ENCODE measurements at places on chromosomes 12 and 14.

DNA sequence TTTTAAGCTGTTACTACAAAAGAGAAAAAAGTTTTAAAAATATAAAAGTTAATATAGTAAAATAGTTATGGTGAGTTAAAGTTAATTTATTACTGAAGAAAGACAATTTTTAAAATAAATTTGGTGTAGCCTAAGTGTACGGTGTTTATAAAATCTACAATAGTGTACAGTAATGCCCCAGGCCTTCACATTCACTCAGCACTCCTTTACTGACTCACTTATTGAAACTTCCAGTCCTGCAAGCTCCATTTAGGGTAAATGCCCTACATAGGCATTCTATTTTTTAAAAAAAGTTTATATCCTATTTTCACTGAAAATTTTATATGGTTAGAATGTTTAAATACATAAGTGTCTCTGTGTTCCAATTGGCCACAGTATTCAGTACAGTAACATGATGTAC is 769.5 kb upstream of the NOVA1 start:
- DNase-seq = no peak

DNA sequence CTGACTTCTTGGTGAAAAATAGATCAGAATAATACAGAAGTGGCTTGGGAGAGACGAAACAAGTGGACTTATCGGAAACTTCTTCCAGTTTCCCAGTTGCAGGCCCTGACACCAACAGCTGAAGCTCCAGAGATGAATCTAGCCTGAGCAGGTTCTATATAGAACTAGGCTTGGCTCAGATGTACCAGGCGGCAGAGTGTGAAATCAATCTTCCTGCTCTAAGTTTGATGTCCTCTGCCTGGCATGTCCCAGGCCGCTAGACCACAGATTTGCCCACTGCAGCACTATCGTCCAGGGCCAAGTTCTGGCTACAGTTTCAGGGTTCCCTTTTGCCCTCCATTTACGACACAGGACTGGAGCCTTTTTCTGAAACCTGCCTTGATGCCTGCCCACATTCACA is 91.3 kb upstream of the PLEKHA5 start:
- no peak for DNase-seq

DNA sequence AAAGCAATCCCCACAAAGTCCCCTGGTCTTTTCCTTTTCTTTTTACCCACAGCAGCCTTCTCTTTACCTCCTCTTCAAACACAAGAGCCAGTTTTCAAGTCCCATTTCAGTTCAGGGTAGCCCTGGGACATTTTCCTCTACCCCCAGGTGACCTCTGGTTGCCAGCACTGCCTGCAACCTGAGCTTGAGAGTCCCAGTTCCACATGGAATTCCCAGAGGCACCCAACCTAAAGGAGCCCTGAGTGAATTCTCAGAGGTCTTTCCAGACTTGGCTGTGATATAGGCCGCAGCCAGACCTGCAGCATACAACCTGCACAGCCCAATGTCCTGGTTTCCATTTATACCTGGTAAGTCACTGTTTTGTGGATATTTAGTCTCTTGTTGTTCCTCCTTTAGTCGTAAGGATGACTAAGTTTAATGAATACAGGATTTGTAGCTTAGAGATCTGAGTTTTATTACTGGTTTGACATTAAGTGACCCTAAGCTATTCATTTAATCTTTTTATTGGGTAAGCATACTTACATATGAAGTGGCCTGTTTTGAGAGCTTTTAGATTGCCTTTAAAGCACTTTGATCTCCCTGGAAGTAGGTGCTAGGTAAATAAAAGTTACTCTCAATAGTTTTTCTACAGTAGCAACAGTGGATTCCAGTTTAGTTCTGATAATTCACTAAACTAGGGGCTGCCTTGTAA is 159.8 kb downstream of the TGFB3 start:
- peak; percentile 88 for DNase-seq

- DNase-seq = no peak
These were observed 25.7 kb downstream of the TBC1D15 start for GRCh38 chr12:71865166-71865713.

- no peak for DNase-seq
These were observed 411.7 kb downstream of the GALC start for GRCh38 chr14:87581298-87581697.

DNA sequence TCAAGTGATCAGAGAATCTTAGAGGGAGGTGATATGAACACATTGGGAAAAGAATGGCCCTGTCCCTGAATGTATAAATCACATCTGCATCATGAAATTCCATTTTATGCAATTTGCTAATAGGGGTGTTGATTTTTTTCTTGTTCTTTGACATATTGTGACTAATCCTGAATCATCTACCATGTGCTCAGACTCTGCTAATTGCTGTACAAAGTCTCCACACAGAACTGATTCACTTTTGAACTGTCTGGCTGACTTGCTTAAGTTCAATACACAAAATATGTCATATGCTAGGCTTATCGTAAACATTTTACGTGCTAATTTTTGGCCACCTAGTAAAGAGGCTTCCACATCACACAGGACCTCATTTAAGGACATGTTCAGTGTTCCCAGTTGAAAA is 2.6 kb downstream of the TMEM132D start:
- no peak for DNase-seq

- DNase-seq = no peak
These were observed 3.9 kb downstream of the MYRFL start for GRCh38 chr12:69828897-69829296.

- DNase-seq = no peak
These were observed 258.6 kb downstream of the KTN1 start for GRCh38 chr14:55838529-55839052.

DNA sequence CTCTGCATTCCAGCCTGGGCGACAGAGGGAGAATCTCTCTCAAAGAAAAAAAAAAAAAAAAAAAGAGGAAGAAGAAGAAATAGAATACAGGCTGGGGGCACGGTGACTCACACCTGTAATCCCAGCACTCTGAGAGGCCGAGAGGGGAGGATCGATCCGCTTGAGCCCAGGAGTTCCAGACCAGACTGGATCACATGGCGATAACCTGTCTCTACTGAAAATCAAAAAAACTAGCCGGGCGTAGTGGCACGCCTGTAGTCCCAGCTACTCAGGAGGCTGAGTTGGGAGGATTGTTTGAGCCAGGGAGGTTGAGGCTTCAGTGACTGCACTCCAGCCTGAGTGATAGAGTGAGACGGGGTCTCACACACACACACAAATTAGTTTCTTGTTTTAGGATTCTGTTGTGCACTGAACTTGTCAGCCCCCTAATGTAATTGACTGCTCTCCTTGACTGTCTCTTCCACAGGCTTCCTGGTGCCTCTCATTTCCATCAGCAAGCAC is 963 bp upstream of the TINF2 start:
- DNase-seq = no peak
